ENCODE measurements at places on chromosomes 2 and 18.

GRCh38 chr2:210715560-210716082, 159.2 kb downstream of the CPS1 start:
- DNase-seq: no peak

DNA sequence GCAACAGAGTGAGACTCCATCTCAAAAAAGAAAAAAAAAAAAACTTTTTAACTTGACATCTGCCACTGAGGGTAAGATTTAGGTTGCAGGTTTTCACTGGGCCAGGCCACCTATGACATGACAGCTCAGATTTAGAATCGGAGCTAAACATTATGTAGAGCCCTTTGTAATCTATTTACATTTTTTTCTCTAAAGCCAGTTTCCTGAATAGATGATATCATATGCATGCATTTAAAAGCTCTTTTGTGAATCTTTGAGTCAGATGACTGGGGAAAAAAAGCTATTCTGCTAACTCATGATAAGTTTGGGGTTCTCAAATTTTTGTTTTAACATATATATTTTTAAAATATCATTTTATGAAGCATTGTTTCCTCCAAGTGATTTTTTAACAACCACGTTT, 21.3 kb downstream of the PRKAG3 start:
- no peak for DNase-seq

DNA sequence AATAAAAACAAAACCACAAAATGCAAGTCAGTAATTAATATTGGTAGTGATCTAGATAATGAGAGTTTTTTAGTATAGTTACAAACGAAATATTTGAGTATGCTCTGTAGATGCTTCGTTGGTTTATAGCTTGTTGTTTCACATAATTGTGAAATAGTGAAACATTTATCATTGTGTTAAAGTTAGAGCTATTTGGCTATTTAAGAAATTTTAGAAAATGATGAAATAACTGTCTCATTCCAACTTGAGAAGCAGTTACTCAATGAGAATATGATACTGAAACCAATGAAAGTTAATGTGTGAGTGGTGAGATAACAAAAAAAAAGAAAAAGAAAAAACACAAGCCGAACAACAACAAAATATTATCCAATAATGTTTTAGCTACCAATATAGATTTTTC, 475.6 kb upstream of the ZEB2 start:
- DNase-seq: no peak

GRCh38 chr2:206064077-206064476, 21.9 kb downstream of the INO80D start:
- no peak for DNase-seq

DNA sequence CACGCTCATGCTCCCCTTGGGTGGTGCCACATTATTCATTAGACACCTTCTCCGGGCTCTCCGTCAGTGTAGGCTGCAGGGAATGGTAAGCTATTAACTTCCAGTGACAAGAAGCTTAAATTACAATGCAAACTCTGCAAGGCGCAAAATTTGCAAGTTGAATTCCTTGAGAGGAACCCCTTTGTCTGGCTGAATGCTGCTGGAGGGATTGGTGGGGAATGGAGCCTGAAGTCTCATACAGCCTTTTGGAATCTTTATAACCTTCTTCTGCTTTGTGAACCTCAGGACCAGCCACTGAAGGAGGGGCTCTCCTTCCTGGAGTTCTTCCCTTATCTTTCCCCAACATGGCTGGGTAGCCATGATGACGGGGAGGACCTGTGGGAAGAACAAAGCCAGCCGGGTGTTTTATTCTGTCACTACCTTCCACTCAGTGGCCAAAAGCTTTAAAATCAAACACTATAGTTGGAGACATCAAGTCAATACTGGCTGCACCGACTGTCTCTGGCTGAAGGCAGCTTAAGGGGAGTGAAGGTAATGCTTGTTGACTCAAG, 220.9 kb upstream of the EPHA4 start:
- DNase-seq: no peak

DNA sequence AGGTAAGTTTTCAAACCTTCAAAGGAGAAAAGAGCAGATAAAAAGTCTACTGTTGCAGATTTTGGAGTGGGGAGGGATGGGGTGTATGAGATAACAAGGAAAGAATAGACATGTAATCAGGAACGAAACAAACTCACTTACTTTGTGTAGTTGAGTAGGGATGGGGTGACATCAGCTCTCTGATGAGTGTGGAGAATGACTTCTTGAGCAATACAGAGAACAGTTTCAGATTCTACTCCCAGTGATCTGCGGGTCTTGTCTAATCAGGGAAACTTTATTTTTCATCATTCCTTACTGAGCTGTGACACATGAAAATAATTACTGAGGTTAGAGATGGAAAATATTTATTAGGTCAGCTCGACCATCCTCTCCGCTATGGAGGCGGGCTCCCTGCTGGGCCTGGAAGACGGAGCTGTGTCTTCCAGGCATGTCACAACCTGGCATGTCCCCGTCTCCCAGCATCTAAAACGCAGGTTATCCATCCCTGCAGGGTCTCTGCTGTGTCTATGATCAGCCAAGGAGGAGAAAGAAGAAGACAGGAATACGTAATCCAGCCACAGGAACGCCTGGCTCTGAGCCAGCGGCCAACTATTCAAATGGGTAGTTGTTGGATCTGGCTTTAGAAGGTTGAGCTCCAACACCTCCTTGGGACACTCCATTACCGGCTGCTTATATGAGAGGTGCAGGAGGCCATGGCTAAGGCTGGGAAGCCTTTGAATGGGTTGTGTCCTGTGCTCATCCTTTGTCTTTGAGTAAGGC, 99.0 kb upstream of the SATB2 start:
- DNase-seq: no peak

- no peak for DNase-seq
Observed at GRCh38 chr18:55283309-55283708, 304.7 kb downstream of the TCF4 start.

DNA sequence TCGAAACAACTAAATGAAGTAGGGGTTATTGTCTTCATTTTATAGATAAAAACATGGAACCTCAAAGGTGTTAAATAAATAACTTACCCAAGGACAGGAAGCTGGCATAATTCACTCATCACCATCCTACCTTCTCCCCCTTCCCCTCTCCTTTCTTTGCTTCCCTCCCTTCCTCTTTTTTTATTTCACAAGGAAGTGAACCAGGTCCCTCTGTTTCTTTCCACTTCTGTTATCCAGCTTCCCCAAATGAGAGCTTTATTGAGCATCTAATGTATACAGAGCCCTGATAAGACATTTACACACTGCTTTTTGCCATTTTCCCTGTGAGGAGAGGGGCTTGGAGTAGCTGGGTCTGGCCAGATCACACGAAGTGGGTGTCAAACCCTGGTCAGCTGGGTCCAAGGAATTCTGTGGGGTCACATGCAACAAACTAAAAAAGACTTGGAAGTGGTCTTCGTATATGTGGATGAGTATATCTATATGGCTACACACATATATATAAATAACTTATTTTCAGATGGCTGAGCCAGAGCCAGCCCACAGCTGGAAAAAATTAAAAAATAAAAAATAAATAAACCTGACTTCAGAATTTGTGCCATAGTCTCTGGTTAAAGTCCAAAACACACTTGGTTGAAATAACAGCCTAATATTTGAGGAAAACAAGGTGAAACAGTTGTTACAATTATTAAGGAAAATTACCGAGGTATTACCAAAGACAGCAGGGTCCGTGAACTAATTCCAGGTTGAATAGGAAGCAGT, 49.3 kb upstream of the FOSL2 start:
- DNase-seq: no peak

GRCh38 chr2:2572393-2573204, 241.5 kb upstream of the MYT1L start:
- DNase-seq: no peak

DNA sequence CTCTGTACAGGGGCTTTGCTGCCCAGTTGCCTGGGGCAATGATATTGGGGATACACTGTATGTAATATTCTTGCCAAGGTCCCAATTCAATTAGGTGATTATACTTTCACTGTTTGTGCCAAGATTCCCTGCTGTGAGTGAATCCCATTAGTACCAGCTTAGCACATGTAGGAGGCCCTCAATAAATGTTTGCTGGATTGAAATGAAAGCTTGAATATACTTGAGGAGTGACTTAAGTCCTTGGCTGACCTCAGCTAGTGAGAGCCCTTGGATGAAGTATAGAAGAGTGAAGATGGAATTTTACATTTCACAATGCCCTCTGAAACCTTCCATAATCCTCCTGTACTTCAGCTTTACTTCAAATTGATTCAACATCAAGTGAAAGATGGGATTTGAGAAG, 102.9 kb downstream of the GATA6 start:
- no peak for DNase-seq

GRCh38 chr2:102770506-102770905, 8.7 kb downstream of the TMEM182 start:
- DNase-seq: no peak

DNA sequence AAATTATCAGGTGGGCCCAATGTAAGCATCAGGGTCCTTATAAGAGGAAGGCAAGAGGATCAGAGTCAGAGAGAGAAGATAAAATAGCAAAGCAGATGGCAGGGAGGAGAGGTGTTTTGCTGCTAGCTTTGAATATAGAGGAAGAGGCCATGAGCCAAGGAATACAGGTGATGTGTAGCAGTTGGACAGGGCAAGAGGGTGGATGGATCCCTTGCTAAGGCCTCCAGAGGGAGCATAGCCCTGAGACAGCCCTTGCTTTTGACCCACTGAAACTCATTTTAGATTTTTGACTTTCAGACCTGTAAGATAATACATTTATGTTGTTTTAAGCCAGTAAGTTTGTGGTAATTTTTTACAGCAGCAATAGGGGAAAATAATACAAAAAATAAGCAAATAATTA, 116.6 kb upstream of the PARD3B start:
- no peak for DNase-seq

- no peak for DNase-seq
Observed at GRCh38 chr2:58432491-58433170, 191.5 kb upstream of the FANCL start.

DNA sequence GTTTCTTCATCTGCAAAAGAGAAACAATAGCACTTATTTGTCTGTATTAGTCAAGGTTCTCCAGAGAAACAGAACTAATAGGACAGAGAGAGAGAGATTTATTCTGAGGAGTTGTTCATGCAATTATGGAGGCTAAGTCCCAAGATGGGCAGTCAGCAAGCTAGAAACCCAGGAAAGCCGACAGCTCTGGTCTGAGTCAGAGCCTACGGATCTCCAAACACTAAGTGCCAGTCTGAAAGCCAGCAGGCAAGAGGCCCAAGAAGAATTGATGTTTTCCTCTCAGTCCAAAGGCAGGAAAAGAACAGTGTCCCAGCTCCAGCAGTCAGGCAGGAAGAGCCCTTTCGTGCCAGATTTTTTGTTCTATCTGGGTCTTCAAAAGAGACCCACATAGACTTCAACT, 36.5 kb upstream of the SLC66A3 start:
- DNase-seq: no peak

DNA sequence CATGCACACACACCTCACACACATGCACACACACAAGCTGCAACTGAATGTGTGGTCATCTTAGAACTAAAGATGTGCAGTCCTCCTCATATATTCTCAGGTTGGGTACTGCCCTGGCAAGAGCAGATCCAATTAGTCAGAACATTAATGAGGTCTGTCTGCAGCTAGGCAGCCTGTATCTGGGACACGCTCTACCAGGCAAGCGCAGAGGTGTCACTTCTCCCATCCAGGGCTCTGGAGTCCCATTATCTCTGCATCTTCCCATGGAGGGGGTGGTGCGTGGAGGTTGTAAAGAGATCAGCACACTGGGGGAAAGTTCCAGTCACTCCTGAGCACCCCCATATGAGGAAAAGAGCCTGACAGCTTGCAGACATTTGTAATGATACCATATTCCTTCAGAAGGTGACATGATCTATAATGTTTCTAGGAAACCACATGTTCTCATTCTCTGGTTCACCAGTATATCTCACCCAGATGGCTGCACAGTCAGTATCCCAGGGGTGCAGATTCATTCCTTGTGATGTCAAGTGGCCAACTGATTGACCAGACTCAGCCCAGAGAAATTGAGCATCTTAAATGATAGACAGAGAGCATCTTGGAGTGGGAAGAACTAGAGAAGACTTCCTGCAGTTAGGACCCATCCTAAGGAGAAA, 95.4 kb downstream of the RTN4 start:
- no peak for DNase-seq

DNA sequence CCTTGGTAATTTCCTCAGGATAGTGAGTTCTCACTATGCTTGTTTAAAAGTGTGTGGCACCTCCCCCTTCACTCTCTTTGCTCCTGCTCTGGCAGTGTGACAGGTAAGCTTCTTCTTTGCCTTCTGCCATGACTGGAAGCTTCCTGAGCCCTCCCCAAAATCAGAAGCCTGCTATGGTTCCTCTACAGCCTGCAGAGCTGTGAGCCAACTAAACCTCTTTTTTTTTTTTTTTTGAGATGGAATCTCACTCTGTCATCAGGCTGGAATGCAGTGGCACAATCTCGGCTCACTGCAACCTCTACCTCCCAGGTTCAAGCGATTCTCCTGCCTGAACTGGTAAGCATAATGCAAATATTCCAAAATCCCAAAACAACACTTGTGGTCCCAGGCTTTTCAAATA, 80.0 kb downstream of the SOWAHC start:
- no peak for DNase-seq

All from stimulated activated naive CD8-positive, alpha-beta T cell treated with anti-CD3 and anti-CD28 coated beads, Interleukin-15, amount 100 ng/mL, for 72 hours (primary cell).